ENCODE measurements at places on chromosomes 1 and 21. TPM values are rescaled to one million over a fixed set of nuclear protein-coding genes. Genes with fewer than 3 reads are reported as not detected.

Gene GBP6
- 0.48 TPM for total RNA-seq

Gene GCSAML
- 0.48 TPM for total RNA-seq

DNA sequence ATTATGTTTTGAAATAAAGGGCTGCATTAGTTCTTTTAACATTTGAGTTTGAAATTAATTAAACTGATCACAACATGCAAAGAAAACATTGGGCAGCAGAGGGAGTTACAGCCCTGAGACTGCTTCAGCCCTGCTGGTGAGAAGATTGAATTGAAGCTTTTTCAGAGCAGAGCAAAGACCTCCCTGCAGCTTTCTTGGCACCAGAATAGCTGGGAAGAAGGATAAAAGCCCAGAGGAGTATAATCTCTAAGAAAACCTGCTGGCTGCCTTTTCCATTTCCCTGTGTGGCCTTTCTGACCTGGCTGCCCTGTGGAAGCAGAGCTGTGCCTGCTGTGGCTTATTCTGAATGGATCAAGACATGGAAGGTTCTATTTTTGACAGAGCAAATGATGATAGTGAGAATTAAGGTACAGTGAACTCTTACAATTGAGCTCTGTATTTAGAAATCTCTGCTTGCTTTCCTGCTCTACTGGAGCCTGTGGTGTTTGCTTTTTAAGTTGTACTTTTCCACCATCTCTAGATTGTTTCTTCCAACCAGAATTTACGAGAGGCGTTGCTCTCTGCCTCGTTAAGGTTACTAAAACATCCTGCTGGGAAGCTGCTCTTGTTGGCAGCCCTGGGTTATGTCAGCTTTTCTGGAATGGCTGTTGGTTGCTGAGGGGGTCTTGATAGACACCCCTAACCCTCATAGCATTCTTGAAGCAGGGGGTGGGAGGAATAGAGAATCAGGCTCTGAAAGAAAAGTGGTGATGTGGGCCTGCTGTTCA, 9.9 kb downstream of the SNRPE start:
- peak; percentile 85 for DNase-seq

GRCh38 chr1:101245246-101245927, 8.6 kb downstream of the S1PR1 start:
- DNase-seq: no peak

DNA sequence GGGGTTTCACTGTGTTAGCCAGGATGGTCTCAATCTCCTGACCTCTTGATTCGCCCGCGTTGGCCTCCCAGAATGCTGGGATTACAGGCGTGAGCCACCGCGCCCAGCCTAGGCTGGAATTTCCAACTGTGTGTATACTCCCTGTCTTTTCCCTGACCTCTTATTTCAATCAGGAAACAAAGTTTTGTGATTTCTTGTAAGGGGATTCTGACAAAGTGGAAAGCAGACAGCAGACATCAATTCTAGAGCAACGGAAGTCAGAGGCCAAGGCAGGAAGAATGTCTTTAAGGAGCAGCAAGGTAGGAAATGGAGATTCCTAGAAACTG, 36.0 kb upstream of the SLC44A3 start:
- DNase-seq: no peak

- no peak for DNase-seq
These were observed 42.8 kb upstream of the IL12RB2 start for GRCh38 chr1:67264899-67265298.

- DNase-seq: no peak
These were observed 64.4 kb downstream of the FAAP20 start for GRCh38 chr1:2130156-2130555.

DNA sequence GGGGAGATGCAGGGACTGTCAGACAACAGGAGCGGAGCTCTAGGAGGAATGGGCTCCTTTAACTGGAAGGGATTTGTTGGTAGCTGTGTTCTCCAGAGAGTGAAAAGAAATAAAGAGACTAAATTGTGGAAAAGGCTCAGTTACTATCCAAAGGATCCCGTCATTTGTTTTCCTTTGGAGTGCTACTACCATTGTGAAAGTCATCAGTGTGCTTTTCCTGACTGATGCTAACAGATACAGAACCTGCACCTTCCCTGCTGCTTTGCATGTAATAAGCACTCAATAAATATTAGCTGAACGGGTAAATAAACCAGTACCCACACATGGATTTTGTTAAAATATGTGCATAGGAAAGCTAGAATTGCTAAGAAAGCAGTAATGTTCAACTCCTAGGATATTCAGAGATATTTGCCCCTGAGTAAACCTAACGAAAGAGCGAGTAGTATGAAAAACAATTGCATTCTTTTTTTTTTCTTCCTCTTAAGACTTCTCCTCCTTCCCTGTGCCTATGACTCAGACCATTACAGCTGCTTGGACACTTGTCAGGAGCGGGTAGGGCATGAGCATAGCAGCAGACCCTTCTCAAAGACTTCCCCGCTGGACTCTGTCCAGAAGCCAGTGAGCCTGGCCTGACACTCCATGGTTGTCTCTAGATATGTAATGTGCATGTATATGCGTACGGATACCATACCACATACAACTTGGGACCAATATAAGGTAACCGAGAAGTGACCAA, 41.7 kb downstream of the PTGFRN start:
- peak; percentile 96 for DNase-seq
